ENCODE measurements at places on chromosomes 6 and 20.

GRCh38 chr6:159440911-159441703 lies 251.9 kb downstream of the SOD2 start:
- no peak for DNase-seq

- DNase-seq: no peak
Measured at GRCh38 chr6:69314531-69314930, 482.3 kb downstream of the LMBRD1 start.

GRCh38 chr20:48319943-48320584 lies 507.7 kb downstream of the PREX1 start:
- DNase-seq: peak; percentile 66

DNA sequence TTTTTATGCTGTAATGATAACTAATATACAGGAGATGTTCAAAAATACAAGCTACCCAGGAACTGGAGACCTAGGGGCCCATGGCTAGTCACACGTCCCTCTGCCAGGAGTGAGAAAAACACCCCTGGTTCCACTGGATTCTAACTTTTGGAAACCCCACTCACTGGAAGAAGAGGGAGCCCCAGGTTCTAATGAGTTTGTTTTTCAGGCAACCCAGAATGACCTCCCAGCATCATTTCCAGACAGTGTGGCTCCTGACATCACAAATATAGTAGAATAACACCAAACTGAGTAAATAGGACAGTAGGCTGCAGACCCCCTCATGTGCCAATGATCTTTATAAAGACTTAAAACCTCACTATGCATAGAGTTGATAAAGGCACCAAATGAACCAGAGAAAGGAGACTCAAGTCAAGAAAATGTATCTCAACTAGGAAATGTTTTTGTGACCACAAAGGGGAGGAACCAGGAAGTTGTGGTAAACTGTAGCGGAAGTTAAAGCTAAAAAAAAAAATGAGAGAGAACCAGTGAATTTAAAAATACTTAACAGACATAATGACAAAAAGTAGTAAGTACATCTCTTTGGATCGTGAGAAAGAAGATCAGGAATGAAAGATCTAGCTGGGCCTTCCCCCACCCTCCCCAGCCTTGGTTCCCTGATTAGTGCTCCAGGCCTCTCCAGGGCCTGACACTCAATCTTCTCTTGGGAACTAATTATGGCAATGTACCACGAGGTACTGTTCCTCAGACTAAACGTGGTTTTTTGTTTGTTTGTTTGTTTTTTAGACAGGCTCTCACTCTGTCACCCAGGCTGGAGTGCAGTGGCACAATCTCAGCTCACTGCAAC lies 19.8 kb downstream of the HLA-E start:
- DNase-seq: no peak

- DNase-seq: peak; percentile 69
Measured at GRCh38 chr20:58774214-58774613, 76.5 kb downstream of the GNAS-AS1 start.

DNA sequence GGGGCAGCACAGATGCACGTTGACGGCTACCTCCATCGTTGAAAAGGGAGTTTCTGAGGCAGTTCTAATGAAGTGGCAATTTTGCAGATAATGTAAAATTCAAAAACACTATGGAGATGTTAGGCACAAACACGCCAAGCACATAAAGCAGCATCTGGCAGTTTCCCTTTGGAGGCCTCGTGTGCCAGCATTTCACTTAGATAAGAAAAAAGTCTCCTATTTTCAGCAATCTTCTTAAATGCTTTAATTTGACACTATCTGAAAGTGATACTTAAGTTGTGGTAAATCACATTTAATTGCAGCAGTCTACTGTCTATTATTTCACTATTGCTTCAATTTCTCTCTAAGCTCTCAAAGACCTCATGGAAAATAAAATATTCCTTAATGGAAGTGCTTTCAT lies 125.3 kb upstream of the PROKR2 start:
- DNase-seq: no peak

DNA sequence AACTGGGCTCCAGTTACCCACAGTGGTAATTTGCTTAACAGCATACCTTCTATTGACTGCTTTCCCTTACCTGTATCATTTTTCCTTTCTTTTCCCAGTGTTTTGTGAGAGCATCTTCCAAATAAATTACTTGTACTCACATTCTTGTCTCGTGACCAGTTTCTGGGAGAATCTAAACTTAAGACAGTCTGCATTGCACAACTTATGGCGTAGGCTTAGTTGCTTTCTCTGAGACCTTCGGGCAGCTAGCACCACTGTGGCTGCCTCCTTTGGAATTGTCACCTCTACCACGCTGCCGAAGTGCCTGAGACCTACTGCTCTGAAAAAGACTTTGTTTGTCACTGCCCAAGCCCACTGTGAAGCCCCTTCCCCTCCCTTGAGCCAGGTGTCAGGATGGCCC lies 188.1 kb upstream of the BMP2 start:
- no peak for DNase-seq

- DNase-seq: no peak
Measured at GRCh38 chr6:136067731-136068341, 182.3 kb downstream of the MTFR2 start.

DNA sequence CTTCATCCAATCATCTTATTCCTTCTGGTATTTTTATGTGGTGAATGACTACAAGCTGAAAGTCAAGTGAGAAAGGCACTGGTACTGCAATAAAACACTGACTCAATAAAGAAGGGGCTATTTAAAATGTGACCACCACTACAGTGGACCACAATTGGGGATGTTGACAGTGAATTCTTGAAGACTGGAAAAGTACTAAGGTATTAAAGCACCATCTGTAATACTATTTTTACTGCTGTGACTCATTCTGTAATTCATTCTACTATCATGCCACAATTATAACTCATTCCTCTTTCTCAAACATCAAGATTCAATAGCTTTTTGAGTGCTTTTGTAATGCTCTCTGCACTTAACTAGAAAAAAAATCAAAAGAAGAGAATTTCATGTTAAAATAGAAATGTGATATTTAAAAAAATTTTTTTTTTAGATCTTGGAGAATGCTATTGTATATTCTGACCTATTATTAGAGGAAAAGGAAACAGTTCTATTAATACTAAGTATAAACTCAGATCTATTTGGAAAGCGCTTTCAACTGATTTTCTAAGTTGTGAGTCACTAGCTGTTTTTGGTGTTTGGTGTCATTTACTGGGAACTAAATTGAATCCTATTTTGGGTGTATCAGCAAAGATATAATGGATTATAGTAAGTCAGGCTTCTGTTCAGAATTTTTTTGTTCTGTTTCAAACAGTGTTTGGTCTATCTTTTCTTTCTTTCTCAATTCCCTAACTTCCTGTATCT lies 104.7 kb upstream of the TMEM170B start:
- DNase-seq: no peak

GRCh38 chr6:126156973-126157372 lies 170.6 kb downstream of the TRMT11 start:
- DNase-seq: no peak

DNA sequence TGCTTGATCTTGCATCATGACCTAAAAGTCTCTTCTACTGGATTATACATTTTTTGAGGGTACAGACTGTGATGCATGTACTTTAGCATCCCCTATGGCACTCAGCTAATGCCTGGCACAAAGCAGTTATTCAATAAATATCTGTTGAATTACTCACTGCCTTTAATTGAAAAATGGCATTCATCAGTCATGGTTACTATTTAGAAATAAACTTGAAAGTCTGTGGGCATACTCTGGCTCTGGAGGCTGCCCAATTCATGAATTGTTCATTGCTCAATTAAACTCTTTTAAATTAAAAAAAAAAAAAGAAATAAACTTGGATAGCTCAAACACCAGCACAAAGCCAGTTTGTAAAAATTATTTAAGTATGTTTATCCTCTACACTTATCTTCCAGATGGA lies 40.0 kb downstream of the HEBP2 start:
- no peak for DNase-seq

DNA sequence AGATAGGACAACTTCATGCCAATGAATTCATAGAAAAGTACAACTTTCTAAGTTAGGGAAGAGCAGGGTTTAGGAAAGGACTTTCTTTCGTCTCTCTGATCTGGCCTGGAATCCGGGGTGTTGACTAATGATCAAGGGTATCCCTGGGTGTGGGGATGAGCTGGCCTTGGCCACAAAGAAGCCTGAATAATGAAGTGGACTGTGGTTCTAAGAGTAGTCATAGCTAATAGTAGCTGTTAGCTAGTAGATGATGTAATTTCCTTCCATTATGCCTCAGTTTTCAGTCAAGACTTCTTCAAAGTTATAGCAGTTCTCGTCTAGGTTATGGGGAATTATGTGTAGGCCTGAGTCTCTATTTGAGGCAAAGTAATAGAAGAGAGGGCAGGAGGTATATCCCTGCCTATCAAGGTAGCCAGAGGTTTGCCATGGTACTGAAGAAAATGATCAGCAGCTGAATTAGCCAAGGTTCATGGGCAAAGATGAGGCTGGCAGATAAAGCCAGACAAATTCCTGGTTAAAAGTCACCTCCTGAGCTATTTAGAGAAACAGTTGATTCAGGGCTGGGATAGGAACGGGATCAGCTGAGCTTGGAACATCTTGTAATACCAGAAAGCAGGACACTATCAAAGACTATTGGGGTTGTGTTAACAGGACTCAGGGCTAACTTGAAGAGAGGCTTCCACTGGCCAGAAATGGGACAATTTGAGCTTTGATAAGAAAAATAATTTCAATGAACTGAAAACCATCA lies 18.7 kb upstream of the TRPC4AP start:
- DNase-seq: peak; percentile 79

All from RWPE2 (cell line).